ENCODE measurements at places on chromosomes 16 and 17.

- peak; percentile 11 for DNase-seq
Observed at GRCh38 chr17:20944014-20944865, 98.6 kb downstream of the USP22 start.

GRCh38 chr16:4604401-4604800 lies 10.3 kb downstream of the UBALD1 start:
- no peak for DNase-seq

- no peak for DNase-seq
Observed at GRCh38 chr17:61494325-61495160, 42.3 kb downstream of the TBX4 start.

GRCh38 chr17:4527134-4527533 lies 28.1 kb downstream of the MYBBP1A start:
- DNase-seq: no peak

DNA sequence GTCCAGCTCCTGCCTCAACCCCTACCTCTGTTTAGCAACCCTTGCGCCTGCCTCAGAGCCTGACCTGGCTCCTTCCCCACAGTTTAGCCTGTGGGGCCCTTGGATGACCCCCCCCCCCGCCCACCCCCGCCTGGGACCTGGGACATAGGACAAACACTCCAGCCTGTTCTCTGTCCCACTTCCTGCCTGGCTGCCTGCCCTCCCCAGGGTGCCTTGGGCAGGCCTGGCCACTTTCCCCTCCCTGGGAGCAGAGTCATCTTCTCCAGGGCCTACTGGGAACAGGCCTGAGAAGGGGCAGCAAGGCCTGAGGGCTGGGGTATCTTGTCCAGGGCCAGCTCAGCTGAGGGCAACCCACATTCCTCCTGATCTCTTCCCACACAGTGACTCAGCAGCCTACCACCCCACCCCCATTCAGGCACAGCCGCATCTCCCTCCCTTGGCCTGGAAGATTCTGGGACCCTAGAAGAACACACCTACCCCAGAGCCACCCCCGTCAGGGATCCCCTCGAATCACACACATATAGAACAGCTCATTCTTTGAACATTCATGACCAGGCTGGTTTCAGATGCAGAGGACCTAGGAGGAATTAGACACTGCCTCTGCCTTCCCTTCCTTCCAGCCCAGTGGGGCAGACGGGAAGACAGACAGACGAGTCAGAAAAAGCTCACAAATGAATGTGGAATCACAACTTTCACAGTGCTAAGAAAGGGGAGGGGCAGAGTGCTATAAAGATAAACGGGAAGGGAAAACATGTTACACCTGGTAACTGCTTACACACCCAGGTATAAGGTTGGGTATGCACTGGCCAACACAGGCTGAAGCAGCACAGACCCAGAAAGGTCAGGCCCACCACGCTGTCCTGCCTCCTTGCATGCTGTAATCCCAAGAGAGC lies 6.0 kb downstream of the FHOD1 start:
- DNase-seq: no peak

GRCh38 chr16:69793526-69793925 lies 31.4 kb downstream of the WWP2 start:
- no peak for DNase-seq

DNA sequence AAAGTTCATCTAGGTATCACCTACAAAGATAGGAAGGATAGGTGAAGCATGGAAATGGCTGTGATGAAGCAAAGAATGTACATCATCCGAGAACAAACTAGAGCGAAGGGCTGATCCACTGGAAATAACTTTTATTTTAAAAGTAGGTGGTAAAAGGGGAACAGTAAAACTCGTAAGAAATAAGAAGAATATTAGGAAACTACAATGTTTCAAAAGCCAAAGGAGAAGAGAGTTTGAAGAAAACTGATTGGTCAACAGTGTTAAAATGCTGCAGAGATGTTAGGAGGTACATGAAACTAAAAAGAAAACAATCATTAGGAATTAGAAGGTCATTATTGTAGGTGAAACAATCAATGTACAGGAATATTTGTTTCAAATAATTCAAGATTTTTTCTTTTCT lies 108.1 kb downstream of the USP32 start:
- no peak for DNase-seq

DNA sequence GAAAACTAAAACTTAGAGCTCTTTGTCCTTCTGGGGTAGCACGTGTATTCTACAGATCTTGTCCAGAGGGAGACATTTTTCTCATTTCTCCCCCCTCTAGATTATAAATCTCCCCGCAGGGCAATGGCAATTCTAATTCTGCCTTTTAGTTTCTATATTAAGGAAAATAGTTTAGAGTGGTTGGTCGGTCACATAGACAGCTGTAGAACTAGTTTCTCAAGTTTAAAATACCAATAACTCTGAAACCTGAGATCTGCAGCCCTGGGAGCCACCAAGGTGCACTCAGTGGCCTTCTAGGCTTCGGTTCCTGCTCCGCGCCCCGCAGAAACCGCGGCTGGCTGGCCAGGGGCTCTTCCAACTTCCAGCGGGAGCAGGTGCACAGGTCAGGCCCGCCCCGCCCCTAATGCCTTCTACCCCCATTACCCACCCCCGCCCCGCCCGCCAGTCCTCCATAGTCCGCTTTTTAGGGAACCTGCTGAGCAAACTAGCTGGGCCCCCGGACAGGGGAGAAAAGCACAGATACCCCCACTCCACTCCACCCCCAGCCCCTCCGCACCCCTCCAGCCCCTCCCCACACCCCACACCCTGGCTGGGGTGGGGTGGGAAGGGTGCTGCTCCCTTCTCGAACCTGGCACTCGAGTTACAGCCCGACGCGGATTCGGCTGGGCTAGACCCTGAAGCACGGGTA lies 431 bp downstream of the SLFN11 start:
- DNase-seq: peak; percentile 45

- DNase-seq: no peak
Observed at GRCh38 chr17:45320931-45321461, 4.2 kb upstream of the MAP3K14 start.

DNA sequence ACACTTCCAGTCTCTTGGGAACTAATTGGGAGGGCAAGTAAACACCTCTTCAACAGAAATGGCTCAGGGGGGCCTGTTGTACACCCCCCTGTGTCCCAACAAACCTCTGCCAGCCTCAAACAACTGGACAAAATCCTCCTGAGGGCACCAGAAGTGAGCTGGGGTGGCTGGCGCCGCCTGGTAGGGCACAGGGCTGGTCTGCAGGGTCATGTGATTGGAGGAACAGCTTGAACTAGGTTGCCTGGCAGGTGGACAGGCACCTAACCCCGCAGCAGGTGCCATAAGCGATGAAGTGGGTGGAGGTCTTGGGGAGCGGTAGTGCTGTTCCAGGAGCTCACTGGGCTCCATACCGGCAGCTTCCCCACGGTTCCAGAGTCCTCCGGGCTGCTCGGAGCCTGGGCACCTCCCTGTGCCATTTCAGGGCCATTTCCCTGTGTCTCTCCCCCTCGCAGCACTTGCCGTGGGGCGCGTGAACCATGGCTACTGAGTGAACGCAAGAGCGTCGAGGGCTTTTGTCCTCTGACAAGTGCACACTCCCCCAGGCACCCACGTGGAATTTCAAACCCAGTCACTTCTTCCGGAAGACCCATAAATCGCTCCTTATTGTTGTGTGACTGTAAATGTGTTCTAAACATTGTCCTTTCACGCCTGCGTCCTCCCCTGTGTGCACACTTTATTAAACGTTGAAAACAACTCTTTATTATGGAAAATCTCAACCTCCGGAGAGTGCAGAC lies 101.5 kb downstream of the SEC14L1 start:
- no peak for DNase-seq

DNA sequence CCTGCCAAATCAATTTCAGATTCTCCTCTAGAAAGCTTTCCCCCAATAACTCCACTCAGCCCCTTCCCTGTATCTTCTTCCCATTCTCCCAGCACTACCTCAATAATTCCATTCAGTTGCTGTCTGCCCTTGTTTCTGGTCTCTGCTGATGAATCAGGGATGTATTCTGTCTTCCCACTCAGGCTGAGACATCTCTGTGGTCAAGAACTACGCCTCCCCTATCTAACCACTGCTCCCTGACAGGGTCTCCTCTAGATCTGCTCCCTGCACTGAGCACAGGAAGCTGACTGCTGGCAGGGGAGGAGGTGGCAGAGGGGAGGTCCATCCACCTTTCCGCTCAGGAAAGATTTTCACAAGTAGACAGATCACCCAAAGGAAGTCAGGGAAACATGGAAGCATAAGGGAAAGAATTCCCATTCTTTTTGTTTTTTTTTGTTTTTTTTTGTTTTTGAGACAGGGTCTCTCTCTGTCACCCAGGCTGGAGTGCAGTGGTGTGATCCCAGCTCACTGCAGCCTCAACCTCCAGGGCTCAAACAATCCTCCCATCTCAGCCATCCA lies 16.9 kb upstream of the SP2 start:
- DNase-seq: no peak

DNA sequence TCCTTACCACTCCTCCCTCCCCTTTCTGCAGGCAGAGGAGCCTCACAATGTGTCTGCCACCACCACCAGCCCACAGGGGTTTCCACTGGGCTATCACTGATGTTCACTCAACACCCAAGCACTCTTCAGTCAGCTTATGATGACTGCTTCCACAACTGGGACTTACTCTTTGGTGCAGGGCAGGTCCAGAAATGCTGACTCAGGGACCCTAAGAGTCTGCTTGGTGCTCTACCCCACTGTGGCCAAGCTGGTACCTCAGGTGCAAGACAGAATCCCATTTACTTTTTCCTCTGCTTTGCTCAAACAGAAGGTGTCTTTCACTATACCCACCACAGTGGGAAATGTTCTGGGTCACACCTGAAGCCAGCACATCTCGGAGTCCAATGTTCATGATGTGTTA lies 40.1 kb downstream of the ZNF267 start:
- no peak for DNase-seq

DNA sequence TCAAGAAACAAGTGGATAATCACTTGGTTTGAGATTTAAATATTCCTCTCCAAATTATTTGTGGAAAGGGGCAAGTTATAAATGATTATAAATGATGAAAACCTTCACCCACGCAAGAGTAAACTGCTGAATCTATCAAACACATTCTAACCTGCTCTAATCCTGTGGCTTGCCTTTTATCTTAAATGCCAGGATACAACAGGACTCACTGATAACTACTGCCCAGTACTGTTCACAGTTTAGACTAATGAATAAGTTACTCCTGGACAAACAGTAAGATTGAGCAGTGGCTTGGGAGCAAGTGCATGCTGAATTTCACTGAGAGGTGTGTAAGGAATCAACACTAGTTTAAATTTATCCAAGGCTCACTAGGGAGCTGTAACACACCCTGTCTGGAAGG lies 31.1 kb downstream of the IGF2BP1 start:
- no peak for DNase-seq

DNA sequence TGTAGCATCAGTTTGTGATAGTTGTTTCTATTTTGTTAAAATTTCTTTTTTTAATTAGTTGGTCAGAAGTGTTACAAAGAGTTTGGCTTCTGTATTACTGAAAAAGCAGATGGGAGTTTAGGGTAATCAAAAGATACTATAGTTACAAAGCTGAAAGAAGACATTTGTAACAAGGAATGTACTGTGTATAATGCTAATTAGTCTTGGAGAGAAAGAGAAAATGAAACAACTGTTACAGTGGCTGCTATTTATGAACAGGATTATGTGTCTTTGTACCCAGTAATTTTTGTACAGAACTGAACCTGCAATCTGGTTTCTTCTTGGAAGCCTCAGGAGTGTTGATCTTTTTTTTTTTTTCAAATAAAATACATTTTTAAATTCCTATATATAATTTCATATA lies 14.3 kb downstream of the GDPD1 start:
- DNase-seq: no peak

GRCh38 chr17:73735245-73735644 lies 91.0 kb upstream of the SDK2 start:
- DNase-seq: no peak

DNA sequence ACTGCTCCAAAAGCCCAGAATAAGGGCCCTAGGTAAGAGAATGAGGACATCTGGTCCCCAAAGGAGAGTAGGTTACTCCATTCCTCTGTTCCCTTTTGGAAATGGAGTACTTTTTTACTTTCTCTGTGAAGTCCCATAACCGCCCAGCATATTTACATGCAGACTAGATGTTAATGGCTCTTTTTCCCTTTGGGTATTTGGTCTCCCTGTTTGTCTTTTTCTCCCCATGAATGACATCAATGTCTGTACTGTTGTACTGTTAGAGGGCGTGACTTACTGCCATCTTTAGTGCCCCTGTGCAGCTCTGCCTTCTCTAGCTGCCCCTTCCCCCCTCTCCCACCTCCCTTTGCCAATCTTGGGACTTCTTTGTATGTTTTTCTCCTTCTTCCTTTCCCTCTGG lies 19.0 kb downstream of the GPR179 start:
- no peak for DNase-seq

DNA sequence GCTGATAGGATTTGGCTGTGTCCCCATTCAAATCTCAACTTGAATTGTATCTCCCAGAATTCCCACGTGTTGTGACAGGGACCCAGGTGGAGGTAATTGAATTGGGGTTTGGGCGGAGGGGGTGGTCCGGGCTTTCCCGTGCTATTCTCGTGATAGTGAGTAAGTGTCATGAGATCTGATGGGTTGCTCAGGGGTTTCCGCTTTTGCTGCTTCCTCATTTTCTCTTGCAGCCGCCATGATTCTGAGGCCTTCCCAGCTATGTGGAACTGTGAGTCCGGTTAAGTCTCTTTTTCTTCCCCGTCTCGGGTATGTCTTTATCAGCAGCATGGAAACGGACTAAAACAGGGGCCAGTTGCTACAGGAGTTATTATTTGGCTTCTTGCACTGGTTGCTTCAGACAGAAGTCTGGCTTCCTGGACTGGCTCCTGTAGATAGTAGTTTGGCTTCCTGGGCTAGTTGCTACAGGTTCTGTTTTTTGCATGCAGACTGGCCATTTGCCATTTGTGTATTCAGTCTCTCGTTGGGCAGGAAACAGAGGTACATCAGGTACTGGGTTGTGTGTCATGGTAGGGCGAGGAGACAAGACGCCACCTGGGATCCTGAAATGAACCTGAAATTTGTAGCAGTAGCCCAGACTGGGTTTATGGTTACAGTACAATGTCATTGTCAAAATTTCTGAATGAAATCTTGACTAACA lies 32.6 kb downstream of the CNTNAP4 start:
- DNase-seq: no peak

GRCh38 chr17:80936723-80937122 lies 54.9 kb upstream of the CHMP6 start:
- DNase-seq: no peak

DNA sequence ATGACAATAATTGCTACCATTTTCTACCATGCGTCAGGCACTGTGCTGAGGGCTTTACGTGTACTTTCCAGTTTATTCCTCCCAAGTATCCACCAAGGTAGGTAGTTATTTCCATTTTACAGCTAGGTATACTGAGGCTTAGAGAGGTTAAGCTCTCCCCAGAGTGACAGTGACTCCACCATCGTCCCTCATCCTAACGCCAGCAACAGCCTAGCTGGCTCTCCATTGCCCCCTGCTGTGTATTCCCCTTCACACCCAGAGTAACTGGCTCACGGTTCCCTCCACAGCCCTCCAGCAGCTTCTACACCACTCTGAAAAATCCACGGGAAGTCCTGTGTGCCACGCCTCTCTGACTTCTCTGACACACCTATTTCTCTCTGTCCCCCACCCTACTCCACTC lies 7.1 kb upstream of the ASGR1 start:
- no peak for DNase-seq
